ENCODE measurements at places on chromosomes 1 and 21.

- no peak for DNase-seq
These were observed 384.5 kb downstream of the LMX1A start for GRCh38 chr1:164971921-164972415.

DNA sequence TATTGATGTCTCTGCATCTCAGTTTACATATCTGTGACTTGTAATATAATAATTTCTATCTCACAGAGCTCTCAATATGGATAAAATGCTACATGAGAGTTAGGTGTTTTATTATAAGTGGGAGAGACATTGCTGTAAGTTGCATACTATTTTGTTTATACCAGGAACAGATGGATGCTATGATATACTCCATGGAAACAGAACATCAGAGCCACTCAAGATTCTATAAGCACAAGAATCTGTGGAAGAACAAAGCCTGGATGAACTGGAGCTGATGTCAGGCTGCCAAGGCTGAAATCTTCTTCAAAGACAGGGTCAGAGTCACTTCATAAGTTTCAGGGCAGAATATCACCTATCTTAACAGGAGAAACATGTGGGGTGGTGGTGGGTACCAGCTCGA is 30.2 kb downstream of the DUSP10 start:
- DNase-seq = no peak

- DNase-seq = no peak
These were observed 58.2 kb upstream of the SLC45A1 start for GRCh38 chr1:8259498-8260290.

- DNase-seq = no peak
These were observed 85.8 kb upstream of the DIRAS3 start for GRCh38 chr1:68136187-68136586.

DNA sequence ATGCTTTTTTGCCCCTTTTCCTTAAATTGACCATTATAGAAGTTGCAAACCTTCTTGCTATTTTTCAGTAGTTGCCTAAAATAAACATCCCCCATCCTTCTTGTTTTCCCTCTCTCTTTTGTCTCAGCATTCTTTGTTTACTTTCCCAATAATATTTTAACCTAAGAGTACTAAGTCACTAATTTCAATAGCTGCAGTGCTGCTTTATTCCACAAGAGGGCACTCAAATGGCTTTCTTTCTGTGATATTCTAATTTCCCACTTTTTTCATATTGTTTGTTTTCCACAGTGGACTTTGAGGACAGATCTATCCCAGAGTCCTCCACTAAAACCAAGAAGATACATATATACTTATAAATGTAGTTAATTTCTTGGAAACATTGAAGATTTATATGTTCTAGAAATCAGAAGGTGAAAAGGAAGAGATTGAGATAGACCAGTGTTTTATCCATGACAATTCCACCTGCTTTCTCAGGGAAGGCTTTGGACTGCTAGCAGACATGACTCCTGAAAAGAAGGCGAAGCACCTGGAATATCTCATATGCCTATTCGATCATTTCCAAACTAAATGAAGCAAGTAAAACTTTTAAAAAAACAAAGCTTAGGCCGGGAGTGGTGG is 104.8 kb upstream of the GRIK1 start:
- no peak for DNase-seq
